ENCODE measurements at places on chromosomes 4 and X.

DNA sequence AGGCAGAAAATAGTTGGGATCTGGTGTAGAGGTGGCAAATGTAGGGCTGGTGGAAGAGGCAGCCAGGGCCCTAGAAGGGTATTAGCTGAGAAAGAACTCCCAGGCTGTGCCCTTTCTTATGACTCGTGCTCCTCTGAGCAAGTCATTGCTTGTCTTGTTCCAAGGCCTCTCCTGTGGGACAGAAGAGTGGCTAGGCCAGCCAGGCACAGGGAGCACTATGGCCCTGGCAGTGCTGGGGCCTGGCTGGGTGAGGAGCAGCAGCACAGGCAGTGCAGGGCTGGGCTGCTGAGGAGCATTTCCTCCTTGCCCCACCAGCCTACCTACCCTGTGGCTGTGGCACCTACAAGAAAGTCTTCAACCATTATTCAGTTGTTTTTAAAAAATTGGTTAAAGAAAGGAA lies 298.5 kb upstream of the NR3C2 start:
- DNase-seq: no peak

DNA sequence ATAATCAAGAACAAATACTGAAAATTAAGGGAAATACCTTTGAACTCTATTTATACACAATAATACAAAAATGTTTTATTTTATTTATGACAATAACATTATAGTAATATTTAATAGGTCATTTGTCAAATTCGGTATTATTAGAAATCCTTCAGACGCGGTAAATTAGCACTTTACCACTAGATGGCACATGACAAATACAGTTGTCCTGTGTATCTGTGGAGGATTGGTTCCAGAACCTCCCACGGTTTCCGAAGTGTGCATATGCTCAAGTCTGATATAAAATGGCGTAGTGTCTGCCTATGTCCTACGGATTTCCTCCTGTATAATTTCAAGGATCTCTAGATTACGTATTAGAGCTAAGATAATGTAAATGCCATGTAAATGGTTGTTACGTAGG lies 8.1 kb upstream of the LINC00632 start:
- DNase-seq: no peak

DNA sequence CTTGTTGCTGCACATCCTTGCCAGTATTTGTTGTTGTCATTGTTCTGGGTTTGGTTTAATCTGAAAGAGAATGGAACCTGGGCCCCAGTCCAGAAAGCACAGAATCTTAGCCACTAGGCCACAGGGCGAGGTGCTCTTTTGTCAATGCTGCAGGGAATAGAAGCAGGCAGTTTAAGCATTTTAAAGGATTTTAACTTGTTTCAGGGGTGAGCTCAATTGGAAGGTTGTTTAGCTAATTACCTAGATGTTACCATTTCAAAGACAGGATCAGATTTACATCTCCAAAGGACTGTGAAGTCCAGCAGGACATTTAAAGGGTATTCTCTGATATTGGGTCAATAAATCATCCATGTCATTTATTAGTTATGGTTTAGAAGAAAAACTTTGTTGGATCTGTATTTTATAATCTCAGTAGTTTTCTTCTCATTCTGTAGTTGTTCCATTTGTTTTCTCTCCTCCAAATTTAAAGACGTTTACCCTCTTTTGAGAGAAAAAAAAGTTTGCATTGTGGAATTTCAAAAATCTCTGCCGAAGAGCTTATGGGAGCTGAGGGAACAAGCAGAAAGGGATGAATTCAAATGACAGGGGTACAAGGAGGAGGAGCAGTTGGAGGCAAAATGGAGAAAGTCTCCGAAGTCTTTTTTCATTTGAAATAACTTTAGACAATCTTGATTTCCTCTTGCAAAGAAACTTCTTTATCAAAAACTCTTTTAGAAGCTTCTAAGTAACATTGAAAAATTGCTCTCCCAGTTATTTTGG lies 57.5 kb upstream of the FAM47C start:
- DNase-seq: no peak

GRCh38 chrX:25519258-25519657 lies 503.5 kb upstream of the ARX start:
- DNase-seq: no peak

- no peak for DNase-seq
These were observed 127.9 kb upstream of the PCDH18 start for GRCh38 chr4:137660211-137660610.

GRCh38 chrX:143401160-143401559 lies 116.1 kb downstream of the SPANXN3 start:
- no peak for DNase-seq

GRCh38 chrX:10103023-10103422 lies 53.8 kb upstream of the CLCN4 start:
- DNase-seq: no peak

GRCh38 chrX:29587107-29587506 lies 628.3 kb upstream of the MAGEB2 start:
- no peak for DNase-seq

GRCh38 chr4:184755278-184755677 lies 21.4 kb upstream of the CENPU start:
- no peak for DNase-seq

- DNase-seq: peak; percentile 34
These were observed 13.7 kb downstream of the OCRL start for GRCh38 chrX:129553619-129554288.

DNA sequence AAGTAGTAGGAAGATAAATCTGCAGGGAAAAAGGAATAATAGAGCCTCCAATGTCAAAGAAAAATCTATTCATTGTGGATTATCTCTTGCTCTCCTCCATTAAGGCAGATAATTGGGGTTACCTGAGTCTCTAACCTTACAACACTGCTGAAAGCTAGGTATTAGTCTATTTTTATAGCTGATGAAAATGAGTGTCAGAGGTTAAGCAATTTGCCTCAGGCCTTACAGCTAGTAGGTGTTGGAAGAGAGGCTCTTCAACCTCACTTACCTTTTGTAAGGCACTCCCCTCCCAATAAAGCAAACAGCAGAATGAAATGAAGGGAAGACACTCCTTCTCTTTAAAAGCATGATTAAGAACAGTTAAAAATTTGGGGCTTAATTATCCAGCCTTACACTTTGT lies 45.4 kb upstream of the GAB1 start:
- DNase-seq: no peak

DNA sequence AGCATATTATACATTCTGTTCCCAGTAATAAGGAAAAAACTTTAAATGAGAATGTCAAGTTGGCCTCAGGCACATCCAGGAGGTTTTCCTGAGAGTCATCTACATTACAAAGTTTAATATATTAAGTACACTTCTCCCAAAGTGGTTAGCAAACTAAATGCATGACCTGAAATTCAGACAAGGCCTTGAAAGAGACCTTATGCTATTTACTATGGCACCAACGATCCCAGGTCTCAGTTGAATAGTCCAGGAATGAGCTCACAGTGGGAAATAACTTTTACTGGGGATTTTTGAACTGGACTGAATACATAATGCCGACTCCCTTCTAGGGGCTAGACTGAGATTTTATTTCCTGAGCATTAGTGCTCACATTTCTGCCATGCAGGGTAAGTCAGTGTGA lies 1577.5 kb upstream of the PCDH7 start:
- no peak for DNase-seq

- DNase-seq: no peak
These were observed 94.4 kb upstream of the TTC29 start for GRCh38 chr4:147039976-147040575.

GRCh38 chr4:95526075-95526474 lies 22.7 kb downstream of the UNC5C start:
- DNase-seq: no peak

DNA sequence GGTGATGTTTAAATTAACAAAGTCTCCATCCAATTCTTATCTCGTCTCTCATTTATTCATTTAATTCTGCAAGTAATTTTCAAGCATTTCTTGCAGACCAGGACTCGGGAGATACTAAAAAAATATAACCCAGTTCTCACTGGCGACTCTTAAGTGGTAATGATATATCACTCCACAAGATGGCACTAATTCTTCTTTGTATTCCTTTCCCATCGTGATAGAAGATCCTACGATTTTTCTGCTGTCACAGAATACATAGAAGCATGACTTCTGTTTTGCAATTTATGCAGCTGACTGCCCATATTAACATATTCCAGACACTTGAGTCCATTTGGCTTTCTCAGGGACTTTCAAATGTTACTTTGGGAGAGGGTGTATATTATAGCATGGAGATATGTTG lies 64.0 kb upstream of the FGF13 start:
- peak; percentile 31 for DNase-seq

DNA sequence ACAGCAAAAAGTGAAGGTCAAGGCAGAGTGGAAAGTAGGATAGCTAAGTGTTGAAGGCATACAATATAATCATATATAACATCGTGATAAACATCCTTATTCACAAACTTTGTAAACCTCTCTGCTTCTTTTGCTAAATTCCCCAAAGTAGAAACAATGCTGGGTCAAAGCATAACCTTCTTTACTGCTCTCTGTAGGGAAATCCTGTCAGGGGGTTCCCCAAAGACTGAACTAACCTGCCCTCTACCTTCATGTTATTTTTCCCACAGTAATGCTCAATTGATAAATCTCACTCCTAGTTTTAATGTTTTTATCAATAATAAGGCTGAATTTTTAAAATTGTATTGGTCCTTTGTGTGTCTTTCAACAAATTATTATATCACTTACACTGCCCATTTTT lies 55.7 kb downstream of the DCHS2 start:
- no peak for DNase-seq

DNA sequence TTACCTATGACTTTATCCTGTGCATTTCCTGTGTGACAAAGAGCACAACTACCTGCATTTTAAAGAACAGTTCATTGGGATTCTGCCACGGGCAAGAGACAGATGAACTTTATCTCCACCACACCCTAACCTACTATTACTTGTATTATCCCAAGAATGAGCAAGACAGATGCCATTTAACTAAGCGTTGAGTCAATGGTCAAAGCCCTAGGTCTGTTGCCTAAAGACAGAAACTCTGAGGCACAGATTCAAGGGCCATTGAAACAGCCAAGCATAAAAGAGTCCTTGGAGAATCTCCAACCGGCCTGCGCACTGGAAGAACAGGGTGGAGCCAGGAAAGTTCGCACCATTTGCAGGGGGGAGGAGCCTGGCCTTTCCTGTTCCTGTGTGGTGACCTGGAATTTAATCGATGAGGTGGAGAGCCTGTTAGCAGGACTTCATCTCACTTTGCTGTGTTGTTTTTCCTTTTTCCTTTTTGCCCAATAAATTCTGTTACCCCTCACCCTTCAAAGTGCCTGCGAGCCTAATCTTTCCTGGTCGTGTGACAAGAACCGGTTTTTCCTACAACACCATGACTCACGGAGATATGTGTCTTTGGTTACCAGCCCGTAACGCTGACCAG lies 146.4 kb upstream of the DIAPH2 start:
- no peak for DNase-seq

DNA sequence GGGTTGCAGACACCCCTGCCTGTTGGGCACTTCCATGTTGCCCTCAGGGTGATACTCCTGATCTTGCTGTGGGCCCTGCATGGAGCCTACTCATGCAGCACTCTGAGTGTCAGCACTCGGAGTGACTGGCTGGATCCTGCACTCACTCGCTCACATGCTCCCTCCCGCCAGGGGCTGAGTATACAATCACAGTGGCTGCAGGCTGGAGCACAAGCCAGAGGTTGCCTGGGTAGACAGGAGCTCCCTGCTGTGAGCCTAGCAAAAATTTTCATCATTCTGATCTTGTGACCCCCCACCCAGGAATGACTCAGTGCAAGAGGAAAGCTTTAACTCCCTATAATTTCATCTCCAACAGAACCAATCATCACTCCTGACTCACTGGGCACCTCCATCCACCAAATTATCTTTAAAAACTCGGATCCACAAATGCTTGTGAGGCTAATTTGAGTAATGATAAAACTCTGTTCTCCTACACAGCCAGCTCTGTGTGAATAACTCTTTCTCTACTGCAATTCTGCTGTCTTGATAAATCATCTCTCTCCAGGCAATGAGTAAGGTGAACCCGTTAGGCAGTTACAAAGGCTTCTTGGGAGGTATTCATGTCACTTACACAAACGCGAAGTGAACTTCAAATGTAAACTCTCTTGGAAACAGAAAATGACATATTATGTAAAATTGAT lies 1180.8 kb upstream of the PABPC4L start:
- no peak for DNase-seq

DNA sequence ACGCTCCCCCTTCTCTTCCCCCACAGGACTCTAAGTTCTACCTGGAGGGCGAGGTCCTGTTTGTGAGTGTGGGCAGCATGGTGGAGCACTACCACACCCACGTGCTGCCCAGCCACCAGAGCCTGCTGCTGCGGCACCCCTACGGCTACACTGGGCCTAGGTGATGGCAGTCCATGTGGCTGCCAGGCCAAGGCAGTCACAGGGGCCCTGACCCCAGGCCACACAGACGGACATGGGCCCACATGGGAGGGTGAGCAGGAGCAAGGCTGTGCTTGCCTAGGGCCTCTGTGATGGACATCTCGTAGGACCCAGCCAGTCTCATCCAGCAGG lies 10.0 kb upstream of the ADD1 start:
- DNase-seq: no peak

GRCh38 chr4:176875446-176875930 lies 82.8 kb upstream of the VEGFC start:
- DNase-seq: no peak

- DNase-seq: no peak
These were observed 63.2 kb downstream of the ANAPC10 start for GRCh38 chr4:145034727-145035211.

- DNase-seq: no peak
These were observed 62.6 kb upstream of the MTNR1A start for GRCh38 chr4:186617921-186618320.

DNA sequence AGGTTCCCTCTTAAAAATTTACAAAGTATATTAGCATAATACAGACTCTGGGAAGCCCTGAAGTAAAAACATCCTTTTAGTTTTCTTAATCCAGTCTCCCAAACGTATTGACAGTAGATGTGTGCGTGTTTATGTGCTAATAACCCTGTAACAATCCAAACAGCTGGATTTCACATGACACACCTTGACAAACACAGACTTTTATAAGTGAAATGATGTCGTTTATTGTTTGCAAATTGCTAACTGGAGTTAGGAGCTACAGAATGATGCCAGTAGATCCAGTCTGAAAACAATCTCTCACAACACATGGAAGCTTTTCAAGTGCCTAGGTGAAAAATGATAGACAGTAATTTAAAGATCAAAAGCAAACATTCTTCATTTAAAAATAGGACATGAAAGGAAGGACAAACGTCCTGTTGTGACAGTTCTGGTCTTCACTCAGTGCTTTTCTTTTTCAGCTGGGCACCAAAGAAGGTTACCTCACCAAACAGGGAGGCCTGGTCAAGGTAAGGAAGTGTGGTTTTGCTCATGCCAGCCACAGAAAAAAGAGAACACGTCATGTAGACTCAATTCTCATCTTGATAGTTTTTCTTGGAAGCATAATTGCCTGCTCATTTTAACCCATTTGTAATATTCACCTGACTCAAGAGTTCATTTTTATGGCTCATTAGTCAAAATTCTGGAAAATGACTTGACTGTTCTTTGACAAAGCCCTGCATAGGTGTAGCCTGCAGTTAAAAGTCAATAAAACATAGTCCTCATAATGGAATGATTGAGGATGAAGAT lies 32.9 kb downstream of the LAMTOR3 start:
- no peak for DNase-seq
